ENCODE measurements at places on chromosomes 1 and 21.

DNA sequence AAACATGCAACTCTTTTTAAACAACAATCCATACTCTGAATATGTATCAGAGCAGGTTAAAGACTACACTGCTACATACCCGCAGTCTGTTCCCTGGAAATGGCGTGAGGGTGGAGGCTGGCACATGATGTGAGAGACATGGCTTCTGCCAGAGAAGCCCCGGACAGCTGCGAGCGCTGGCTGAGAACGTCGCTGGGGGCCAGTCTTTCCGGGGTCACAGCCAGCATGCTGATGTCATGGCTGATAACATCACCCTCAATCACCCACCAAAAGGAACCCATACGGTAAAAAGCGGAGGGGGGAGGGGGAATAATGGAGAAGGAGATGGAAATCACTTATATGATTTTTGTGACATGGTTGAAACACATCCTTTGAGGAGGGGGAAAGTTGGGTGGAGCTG, 29.1 kb downstream of the C1orf198 start:
- DNase-seq, result no peak

DNA sequence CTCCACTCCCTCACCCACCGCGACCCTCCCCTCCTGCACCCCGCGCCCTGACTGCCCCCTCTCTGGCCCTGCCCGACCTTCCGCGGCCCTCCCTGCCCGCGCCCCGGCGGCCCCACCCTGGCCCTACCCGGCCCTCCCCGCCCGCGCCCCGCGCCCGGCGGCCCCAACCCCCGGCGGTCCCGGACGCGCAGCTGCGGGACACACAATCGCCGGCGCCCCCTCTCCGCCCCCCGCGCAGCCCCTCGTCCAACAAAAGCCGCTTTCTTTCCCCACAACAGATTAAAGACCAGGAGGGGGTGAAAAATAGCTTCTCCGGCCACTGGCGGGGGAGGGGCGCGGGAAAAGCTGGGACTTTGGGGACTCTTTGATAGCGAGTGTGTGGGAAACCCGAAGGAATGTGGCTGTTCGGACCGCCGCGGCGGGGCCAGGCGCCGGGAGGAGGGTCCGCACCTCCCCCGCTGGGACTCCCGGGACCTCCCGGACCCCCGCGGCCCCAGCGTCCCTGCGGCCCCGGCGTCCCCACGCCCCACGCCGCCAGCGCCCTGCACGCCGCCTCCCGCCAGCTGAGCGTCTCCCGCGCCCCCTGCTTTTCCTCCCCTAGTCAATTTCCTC, 8.8 kb upstream of the ID3 start:
- DNase-seq, result no peak

DNA sequence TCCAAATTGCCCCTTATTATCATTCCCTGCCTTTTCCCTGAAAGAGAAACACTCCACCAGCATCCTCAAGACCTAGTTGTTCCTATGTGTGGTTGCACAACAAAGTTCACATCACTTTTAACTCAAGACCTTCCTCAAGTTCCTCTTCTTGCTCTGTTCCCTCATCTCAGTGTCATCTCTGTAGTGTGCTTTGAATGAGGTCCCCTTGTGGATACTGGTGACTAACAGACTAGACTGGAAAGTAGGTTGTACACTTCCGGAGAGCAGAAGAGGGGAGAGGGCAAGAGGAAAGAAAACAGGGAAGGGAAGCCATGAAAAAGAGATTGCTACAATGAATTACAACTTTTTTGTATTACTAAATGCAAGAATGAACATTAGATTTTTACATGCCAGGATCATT, 853.8 kb downstream of the USP25 start:
- DNase-seq, result no peak

GRCh38 chr1:6519935-6520671, 28.6 kb upstream of the PLEKHG5 start:
- no peak for DNase-seq

DNA sequence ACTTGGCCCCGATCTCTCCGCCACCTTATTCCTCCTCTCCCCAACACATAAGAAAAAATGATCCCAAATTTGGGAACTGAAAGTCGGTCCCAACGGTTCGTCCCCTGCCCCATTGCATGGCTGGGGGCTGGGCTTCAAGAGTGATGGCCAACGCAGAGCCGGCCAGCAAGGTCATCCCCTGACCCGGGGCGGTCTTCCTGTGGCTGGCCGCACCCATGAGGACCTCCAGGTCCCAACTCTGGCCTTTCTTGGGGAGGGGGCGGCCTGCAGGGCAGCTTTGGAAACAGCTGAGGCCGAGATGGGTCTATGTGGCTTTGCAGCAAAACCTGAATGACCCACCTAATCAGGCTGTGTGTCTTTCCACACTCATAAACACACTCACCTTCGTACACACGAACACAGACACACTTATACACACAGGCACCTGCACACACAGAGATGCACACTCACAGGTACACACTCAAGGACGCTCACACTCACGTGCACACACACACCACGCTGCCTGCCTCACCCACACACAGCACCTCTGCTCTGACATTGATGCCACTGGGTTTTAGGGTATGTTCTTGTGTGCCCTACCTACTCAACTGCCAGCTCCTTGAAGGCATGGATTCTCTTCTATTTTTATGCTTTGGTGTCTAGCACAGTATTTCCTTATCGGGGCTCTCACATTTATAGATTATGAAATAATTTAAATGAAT, 562 bp downstream of the DYNLT5 start:
- DNase-seq, result no peak

- DNase-seq, result no peak
Measured at GRCh38 chr1:4851385-4852065, 197.1 kb downstream of the AJAP1 start.

GRCh38 chr1:114173680-114174079, 20.0 kb upstream of the SYT6 start:
- no peak for DNase-seq

GRCh38 chr21:36461918-36462486, 17.9 kb downstream of the CLDN14 start:
- no peak for DNase-seq

DNA sequence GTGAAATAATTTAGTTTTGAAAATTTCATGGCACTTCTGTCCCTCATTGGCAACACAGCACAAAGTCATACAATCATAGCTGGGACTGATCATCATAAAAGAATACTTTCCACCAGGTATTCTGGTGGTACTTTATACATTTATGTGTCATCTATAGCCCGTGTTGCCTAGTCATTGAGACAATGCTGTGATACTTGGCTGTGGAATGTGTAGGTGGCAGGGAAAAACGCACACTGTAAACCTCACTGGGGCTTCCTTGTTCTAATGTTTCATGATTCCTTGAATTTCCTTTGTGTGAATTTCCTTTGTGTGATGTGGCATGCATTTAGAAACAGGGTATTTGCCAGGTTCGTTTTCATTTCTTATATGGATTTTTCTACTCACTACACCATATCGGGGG, 118.3 kb downstream of the FMN2 start:
- no peak for DNase-seq

DNA sequence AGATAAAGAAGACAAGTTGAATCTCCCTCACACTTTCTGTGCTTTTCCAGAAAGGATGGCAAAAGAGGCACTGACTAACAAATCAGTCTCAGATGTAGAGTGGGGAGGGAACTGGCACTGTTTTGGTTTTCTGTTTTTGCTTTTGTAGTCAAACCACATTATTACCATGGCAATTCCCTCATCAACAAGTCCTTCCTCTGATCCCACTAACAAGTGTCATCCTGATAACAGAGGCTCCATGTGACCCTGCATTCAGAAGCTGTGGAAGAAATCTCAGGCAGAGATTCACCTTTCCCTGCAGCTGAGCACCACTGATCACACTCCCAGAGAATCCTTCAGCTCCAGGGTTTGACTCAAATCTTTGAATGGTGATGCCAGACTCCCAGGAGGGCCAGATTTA, 203.4 kb downstream of the TNR start:
- DNase-seq, result no peak

DNA sequence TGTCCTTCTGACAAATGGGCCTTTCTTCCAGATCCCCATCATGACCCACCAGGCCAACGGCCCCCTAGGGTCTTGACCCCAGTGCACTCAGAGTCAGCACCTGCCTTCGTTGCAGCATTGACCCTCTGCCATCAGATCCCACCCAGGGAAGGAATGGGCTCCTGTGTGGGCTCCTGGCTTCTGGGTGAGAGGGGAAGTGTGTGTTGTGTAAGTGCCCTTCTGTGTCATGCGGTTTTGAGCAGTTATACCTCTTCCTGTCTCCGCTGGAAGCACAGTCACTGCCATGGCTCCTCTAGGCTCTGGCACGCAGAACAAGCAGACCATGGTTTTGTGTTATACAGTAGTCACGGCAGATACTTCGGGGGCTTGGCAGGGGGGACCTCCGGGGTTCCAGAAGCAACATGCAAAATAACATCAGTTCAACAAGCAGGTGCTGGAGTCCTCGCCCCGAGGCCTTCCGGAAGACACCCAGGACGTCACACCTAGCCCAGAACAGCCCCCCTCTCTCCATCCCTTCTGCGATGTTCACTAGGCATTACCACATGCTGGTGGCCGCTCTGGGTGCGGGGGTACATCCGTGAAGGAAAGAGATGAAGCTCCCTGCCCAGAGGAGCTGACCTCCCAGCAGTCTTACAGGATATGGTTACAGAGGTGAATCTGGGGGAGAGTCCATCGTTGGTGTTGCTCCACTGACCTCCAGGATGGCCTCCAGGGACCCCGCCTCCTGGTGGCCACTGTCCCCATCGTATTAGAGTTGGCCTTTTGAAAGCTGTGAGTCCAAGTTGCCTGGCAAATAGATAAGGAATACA, 17.4 kb upstream of the KCNAB2 start:
- peak; percentile 44 for DNase-seq

GRCh38 chr1:244952940-244953339, 88.6 kb upstream of the HNRNPU start:
- DNase-seq, result no peak

DNA sequence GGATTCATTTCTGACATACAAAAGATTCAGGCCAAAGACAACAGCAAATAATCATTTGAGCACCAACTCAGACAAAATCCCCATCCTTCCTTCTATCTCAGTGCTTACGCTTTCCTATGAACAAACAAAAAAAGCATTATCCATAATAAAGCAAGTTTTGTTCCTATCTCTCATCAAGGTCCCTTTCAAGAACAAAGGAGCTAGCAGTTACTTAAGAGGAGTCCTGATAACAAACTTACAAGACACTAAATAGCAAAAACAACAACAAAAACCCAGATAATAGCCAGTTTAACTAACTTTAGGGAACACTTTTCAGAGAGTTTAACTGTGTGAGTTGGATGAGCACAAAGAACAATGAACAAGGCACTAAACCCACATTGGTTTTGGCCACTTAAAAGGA, 10.5 kb downstream of the EVI5 start:
- DNase-seq, result no peak

- no peak for DNase-seq
Measured at GRCh38 chr1:241787691-241788090, 60.3 kb upstream of the EXO1 start.

DNA sequence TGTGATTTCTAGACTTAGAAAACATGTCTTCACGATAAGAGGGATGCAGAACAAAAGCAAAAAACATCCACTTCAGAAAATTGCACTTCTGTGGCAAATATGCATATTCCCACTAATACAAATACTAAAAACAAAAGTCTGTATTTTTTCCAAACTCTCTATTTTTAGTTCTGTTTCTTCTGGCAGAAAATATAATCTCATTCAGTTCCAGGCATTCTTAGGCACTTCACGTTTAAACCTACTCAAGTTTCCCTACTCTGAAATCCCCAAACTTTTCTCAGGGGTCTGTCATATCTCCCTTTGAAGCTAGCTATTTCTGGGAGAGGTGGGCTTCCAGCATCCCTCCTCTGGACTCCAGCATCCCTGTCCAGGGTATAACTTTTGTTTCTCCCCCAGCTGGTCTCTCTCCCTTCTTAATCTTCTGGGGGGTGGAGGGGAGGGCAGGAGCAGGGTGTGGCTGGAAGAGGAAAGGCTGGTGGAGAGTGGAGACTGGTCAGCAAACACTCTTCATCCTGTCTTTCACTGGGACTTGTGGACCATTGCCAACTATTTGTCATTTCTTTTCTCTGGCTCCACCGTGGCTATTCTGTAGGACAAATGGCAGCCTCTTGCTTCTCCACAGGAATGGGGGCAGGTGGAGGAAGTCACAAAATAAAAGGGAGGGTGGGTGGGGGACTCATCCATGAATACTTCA, 19.6 kb upstream of the NCF2 start:
- DNase-seq, result no peak

DNA sequence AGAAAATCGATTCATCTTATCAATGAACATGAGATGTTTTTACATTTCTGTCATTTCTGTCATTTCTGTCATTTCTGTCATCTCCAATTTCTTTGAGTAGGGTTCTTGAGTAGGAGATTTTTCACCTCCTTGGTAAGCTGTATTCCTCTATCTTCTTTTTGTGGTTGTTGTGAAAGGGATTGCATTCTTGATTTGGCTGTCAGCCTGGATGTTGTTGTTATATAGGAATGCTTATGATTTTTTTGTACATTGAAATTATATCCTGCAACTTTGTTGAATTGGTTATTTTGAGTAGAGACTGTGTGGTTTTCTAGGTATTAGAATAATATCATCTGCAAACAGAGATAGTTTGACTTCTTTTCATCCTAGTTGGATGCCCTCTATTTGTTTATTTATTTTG, 1233.7 kb downstream of the PLA2G4A start:
- no peak for DNase-seq

- no peak for DNase-seq
Measured at GRCh38 chr1:60170709-60171108, 97.1 kb upstream of the C1orf87 start.
